ENCODE measurements at places on chromosomes 5 and 9. TPM values are rescaled to one million over a fixed set of nuclear protein-coding genes. Genes with fewer than 3 reads are reported as not detected.
A peak's percentile ranks its signal among the peaks of the same experiment; 100 is the strongest.

- ATAC-seq, result no peak
These were observed 171.2 kb downstream of the TMEM167A start for GRCh38 chr5:82905986-82906385.

DNA sequence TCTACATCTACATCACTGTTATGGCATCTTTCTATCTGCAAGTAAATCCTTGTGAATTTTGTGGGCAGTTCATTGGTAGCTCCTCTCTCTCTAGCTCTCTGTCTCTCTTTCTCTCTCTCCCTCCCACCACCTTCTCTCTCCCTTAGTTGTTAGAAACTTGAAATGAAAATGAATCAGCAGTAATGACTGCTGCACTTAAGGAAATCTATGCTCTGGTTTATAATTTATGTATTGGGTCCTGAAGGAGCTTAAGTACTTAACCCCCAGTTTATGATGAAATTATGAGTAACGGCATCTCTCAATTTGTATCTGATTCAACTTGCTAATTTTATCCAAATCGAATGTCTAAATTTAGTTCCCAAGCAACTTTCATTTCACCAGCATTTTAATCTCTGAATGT, 52.0 kb upstream of the PTGER4 start:
- ATAC-seq, result no peak

DNA sequence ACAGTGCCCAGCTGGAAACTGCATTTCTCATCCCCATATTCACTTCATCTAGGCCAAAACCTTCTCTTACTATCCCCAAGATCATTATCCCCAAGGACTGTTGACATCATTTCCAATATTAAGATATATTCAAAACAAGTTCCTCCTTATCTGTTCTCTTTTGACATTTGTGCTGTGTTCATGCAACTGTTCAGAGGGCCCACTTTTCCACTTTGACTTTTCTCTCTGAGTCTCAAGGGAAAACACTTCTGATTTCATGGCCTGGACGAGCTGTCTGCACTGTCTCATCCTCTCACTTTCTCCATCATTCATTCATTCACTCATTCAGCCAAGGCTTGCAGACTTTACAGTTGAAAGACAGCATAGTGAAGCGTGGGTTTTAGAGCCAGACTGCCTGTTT, 173.7 kb upstream of the DAPK1 start:
- ATAC-seq, result no peak

GRCh38 chr9:116064970-116065369, 88.6 kb upstream of the PAPPA start:
- no peak for ATAC-seq

Gene FOXD4L5
- total RNA-seq, result not detected

DNA sequence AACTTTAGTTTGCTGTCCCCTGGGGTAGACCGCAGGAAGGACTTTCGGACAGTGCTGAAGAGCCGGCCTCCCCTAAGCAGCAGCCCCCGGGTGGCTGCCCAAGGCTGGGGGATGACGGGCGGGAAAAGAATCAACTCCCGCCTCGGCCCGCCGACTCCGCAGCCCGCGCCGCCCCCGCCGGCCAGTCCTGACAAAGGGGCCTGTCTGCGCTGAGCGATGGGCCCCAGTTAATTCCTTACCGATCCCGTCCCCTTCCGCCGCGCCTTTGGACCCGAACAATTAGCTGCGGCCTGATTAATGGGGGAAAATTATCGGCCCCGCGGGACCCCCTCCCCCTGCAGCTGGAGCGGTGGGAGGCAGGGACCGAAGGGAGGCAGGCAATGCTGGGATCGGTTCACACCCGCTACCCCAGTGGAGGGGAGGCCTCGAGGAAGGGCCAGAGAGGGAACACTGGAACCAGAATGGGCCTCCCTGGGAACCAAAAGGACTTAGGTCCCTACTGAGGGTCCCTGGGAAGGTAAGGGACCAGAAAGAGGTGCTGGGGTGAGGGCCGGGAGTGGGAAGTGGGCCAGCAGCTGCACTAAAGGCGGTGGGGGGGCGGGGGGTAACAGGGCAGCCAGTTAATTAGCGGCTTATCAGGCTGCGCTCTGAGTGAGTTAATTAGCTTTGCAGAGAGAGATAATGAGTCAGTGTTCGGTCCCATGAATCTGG, 4.2 kb downstream of the ARID3C start:
- ATAC-seq, result no peak

DNA sequence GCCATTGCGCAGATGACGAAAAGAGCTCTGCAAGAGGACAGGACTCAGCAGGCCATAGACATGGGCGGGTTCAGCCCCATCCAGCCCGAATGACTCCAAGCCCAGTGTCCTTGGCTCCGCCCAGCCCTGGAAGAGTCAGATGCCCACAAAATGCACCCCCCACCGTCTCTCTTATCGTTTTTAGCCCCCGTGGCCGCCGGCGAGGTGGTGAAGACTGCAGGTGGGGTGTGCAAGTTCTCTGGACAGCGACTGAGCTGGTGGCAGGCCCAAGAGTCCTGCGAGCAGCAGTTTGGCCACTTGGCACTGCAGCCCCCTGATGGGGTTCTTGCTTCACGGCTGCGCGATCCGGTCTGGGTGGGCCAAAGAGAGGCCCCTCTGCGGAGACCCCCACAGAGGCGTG, 2.1 kb downstream of the ADGRD2 start:
- peak; percentile 68 for ATAC-seq

- ATAC-seq, result no peak
These were observed 30.0 kb upstream of the JMY start for GRCh38 chr5:79205965-79206364.

DNA sequence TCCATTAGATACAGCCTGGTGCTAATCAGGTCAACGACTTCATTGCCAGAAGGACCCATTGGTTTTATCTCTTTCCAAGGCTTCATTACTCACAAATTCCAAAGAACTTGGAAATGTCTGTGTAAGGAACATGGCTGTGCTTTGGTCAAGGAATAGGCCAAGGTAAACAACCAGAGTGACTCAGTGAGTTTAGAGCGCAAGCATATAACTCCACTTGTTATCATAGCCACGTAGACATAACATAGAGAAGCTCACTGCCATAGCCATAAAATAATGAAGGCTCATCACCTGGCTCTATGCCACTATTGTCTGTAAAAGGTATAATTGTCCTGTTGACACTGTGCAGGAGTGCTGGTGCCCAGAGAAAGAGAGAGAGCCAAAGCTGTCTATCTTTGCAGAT, 139.3 kb upstream of the PLCXD3 start:
- ATAC-seq, result no peak

Gene ZNF484
- 3.0 TPM for total RNA-seq

GRCh38 chr9:96126321-96126881, 175.6 kb downstream of the HSD17B3 start:
- ATAC-seq, result no peak

Gene CCNI2
- total RNA-seq, result not detected

Gene ZDHHC11
- 11.2 TPM for total RNA-seq

DNA sequence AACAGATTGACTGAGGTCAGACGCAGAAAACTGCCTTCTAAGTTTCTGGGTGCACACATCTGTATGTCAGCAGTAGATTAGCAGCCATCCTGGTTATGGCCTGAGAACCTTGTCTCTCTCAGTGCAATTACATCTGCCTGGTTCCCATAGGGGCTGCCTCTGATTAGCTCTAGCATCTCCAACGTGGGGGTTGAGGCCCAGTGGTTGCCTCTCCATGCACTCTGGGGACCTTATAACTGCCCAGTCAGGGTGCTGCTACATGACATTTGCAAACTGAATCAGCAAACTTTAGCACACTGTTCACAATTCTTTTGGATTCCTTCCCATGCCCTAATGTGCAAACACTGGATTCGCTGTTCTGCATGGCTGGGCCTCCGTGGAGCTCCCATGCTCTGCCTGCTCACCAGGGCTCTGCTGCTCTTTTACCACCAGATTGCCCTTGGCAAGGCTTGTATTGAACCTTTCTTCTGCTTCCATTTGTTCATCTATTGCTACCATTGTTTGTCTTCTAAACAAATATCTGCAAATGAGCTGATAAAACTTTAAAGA, 36.2 kb downstream of the SNX18 start:
- ATAC-seq, result no peak

DNA sequence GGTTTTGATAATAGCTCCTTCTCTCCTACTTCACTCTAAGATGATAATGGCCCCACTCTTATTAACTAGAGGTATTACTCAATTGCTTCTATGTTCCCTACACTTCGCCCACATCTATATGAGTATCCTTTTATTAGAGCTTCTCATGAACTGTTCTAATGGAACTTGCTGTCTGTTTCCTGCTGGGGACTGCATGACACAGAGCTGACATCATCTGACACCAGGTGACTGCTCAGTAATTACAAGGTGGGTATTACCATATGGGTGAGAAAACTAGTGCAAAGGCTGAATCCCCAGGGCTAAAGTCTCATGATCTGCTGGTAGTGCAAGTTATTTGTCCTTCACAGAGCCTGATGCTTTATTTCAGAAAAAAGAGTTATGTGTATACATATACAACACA, 146.2 kb upstream of the PLCXD3 start:
- ATAC-seq, result no peak

DNA sequence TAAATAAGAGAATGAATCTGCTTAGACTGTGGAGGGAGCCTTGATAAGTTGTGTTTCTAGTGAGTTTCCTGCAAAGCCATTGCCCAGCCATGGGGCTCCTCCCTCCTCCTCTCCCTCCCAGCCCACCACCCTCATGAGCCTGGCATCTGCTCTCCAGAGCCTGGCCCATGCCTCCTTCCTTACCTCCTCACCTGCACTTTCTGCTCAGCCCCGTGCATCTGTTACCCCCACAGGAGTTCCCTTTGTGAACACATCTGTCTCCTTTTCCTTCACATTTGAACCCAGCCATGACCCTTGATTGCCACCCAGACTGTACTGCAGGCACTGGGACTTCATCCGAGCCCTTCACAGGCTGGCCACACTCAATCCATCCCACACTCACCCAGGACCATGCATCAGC, 395.6 kb downstream of the IRX2 start:
- ATAC-seq, result no peak

Gene SPINK5
- total RNA-seq, result 509 TPM

Gene SARDH
- total RNA-seq, result 0.12 TPM

GRCh38 chr5:88238732-88239131, 29.9 kb downstream of the TMEM161B start:
- ATAC-seq, result no peak

DNA sequence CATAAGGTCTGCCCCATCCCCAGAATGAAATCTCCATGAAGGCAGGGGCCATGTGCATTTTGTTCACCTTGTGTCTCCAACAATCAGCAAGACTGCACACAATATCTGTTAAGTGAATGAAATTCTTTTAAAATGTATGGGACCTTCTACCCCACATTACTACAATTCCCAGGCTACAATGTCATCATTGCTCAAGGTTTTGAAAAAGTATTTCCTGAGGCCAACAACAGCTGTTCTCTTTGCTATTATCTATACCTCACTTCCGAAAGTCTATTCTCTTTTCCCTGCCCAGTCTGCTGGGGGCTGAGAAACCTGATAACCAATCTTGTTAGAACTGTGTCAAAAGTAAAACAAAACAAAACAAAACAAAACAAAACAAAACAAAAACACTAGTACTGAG, 29.2 kb downstream of the HOMER1 start:
- ATAC-seq, result no peak

- ATAC-seq, result no peak
These were observed 134.5 kb upstream of the SEMA6A start for GRCh38 chr5:116709082-116709481.

DNA sequence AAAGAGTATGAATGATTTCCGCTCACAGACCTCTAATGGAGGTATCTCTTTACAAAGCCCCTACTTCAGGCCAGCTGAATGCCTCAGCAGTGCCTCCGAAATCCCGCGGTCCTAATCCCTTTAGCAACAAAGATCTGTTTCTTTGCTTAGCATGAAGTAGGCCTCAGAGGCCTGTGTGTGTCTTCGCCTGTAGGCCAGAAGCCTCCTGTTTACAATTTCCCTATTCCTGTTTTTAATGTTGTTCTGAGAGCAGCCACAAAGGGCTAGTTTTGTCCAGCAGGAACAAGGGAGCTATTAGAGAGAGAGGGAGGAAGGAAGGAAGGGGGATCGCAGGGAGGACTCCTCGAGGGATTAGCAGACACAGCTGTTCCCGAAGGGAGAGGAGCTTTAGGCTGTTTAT, 166.4 kb upstream of the SPRY4 start:
- no peak for ATAC-seq
